ENCODE measurements at places on chromosomes 2 and 18.

DNA sequence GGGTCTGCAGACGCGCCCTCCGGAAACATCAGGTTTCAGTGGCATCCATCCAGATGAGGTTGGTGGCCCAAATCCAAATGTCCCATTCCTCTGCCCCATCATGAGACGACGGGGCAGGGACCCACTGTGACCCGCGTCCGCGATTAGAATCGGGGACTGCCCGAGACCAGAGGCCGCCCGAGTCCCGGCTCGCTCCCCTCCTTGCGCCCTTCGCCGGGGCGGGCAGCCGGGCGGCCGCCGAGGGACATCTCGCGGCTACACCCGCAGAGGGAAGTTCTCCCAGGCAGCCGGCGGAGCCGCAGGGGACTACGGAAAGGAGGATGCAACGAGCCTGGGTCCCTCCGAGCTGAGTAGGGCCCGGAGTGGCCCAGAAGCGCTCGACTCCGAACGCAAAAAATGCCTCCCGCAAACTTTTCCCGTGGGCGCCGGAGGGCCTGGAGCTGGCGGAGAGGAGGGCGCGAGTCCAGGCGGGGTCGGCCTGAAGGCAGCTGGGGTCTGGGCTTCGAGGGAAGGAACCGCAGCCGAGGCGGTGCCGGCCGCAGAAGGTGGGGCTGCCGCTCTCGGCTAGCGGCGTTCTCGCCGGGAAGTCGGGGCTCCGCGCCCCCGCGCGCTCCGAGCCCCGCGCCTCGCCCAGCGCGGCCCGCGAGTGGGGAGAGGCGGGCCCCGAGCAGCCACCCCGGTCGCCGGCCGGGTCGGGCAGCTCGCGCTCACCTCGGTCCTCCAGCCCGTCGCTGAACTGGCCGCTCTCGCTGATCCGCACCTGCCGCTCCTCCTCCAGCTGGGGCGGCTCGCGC lies 580 bp downstream of the TMEM163 start:
- no peak for DNase-seq

DNA sequence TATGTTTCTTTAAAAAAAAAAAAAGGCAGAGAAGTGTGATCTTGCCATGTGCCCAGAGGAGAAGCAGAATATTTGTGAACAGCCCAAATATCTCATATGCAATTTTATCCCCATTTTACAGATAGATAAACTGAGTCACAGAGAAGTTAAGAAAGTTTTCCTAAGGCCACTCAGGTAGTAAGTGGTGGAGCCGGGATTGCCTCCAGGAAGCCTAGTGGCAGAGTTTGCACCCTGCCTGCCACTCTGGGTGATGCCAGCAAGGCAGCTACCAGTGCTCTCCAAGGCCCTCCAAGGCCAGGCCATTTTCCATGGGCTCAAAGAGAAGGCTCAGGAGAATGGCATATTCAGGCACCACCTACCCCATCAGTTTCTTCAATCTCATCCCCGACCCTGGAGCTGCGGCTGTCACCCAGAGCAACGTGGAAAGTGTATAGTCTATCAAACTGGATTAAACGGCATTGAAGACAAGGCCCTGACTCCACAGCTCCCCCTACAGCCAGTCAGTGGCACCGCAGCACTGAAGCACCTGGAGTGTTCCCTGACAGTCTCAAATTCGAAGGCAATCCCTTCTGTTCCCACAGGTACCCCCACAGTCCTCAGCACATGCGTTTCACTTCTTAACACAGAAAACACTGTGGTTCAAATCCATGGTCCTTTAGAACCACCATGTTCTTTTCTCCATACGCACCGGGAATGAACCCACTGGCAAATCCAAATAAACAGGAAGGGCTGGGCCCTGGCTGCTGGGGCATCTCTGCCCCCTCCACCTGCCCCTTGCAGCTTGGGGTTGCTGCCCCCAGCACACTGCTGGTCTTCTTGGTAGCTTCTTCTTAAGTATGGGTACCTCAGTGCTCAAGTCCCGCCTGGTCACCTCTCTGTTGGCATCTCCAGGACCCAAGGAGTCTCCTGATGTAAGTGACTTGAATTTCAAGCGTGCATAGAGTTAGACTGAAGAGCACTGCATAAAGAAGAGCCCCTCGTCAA lies 175.3 kb downstream of the INHBB start:
- DNase-seq, result no peak

DNA sequence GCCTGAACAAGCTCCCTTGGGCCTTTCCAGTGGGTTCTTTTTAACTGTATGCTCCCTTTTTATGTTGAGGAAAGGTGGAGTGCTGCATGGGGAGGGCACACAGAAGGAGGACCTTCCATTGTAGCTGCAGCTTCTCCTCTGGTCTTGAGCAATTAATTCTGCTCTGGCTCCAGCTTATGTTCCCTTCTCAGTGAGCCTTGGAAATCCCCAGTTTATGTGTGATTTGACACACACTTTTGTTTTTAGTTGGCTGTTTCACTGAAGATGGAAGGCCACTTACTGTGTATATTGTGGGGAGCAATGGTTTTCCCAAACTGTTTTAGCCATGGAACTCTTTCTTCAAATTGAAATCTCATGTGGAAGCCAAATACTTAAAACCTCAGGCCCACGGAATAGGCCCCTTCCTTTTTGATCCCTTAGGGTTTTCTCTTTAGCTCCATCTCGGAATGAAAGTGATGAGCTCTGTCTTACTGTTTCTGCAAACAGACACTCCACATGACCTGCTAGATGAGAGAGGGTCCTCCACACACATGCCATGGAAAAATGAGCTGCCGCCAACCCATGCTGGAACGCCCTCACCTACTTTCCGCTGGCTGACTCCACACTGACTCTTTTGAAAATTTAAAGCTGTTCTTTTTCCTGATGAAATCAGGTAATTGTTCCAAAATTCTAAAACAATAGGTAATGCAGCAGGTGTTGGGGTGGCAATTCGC lies 280.9 kb upstream of the SIX2 start:
- DNase-seq, result no peak

- no peak for DNase-seq
These were observed 16.4 kb upstream of the RBM44 start for GRCh38 chr2:237782181-237782580.

DNA sequence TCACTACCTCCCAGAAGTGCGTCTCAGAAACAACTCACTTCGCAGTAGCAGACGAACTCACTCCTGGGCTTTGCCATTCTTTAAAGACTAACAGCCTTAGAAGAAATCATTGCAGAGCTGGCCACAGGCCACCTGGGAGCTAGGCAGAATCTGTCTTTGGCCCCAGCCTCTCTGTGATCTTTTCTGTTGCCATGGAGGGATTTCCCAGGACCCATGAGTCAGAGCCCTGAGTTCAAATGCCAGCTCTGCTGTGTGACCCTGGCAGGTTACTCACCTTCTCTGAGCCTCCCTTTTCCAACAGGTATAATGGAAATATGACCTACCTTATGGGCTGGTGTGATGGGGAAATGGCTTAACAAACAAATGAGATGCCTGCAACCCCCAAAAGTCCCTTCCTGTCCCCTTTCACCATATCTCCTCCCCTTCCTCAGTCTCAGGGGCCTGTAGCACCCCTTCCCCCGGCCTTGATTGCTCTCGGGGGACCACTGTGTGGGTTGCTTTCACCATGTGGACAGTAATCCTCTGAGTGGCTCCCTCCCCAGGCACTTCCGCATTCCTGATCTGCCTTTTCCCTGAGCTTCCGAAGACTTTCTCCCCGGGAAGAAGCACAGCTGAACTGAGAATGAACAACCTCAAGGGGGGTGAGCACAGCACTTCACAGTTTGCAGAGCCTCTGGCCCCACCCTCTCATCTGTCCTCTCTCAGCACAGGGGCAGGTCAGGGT lies 34.0 kb upstream of the SLC66A3 start:
- no peak for DNase-seq
